ENCODE measurements at places on chromosomes 5 and 9.
A peak's percentile ranks its signal among the peaks of the same experiment; 100 is the strongest.

- no peak for ATAC-seq
These were observed 315.6 kb downstream of the CETN3 start for GRCh38 chr5:90093751-90094485.

DNA sequence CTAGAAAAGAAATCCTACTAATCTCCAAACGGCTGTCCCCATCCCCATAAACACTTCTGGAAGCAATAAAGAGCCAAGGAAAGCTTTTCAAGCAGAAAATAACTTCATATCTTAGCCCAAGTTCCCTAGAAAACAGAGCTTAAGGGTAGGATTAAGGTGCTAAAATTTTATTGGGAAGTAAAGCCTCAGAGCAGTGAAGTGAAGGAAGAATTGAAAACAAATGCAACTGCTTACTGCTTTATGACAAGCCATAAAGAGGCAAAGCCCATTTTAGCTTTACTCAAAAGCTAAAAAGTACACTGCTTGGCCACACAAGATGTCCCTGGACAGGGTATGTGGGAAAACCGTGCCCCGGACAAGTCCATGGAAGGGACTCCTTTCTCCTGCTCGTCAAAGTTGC, 59.7 kb downstream of the APTX start:
- ATAC-seq, result no peak

DNA sequence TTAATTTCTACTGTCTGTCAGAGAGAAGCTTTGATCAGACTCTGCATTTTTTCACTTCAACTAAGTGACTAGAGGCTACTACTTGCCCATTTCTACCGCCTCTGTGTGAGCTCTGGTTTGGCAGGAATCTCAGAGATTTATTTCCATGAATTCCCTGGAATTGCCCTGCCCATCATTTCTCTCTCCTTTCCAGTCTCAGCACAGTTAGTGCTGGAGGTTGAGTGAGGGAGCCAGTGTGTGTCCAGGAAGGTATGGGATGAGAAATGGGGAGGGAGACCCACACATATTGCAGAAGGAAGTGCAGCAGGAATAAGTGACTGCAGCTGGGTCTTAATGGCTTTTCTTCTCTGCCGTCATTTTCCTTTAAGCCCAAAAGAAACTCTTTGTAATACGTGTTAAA, 443.1 kb upstream of the ZNF462 start:
- no peak for ATAC-seq

GRCh38 chr9:32128546-32128945, 255.9 kb upstream of the ACO1 start:
- no peak for ATAC-seq

- ATAC-seq, result no peak
These were observed 172.3 kb upstream of the RFX3 start for GRCh38 chr9:3698076-3698475.

GRCh38 chr5:128480906-128481633, 57.0 kb downstream of the FBN2 start:
- ATAC-seq, result no peak

DNA sequence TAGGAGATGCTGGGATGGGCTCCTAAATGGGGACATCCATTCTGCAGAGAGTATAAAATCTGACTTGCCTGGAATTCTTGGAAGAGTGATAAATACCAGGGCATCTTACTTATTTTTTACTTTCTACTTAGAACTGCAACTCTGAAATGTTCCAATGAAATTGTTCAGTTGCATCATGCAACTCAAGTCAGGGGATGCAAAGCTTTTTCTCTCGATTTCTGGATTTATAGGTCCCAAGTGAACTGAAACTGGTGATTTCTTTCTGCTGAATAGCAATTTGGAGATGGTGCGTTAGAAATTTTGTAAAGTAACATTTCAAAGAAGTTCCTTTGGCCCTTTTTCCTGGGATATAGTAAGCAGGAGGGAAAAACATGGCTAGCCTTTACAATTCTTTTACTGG, 238.4 kb upstream of the CD180 start:
- ATAC-seq, result no peak

DNA sequence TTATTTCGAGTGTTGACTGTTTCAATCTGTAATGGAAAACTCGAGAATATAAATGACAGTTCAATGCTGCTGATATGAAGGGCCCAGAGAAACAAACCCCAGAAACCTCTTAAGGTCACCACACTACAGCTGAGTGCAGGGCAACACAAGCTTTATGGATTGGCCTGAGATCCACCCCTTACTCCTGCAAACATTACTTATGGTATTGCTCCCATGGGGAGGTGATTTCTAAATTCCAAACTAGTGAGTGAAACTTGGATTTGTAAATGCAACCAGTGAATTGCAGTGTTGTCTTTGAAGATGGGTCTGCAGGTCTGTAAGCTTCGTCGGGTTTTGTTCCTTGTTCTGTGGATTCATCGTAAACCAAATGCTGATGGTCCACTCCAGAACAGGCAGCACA, 85.4 kb downstream of the NTRK2 start:
- peak; percentile 43 for ATAC-seq

- no peak for ATAC-seq
These were observed 1.2 kb downstream of the HAVCR1 start for GRCh38 chr5:157057459-157058370.

- no peak for ATAC-seq
These were observed 318.3 kb upstream of the WWC1 start for GRCh38 chr5:167973126-167973525.

DNA sequence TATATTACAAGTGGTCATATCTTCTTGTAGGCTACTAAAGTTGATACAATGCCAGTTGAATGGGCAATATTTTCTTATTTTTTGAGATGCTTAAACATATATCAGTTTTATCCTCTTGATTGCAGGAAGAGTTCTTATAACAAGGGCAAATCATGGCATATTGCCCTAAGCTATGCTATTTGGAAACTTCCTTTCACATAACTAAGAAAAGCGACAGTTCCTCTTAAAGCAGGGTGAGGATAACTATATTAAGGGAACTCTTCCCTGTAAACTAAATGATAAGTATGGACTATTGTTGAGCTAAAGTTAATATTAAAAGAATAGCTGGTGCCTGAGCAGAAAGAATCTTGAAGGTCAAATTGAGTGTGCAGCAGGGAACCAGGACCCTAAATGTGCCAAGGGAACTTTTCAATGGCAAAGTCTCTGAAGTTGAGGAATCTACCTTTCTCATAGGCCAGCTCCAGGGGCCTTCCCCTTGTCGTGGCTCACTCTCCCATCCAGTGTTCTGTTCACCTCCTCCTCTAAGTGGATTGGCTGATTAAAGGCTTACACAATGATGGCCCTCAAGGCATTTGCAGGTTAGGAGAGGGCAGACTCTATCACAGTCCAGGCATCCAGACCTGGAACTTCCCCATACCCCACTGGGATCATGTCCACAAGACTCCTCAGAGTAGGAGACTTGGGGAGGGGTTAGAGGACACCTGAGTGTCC, 26.8 kb downstream of the FYB1 start:
- no peak for ATAC-seq

- no peak for ATAC-seq
These were observed 133.5 kb upstream of the RAPGEF1 start for GRCh38 chr9:131873335-131873734.

DNA sequence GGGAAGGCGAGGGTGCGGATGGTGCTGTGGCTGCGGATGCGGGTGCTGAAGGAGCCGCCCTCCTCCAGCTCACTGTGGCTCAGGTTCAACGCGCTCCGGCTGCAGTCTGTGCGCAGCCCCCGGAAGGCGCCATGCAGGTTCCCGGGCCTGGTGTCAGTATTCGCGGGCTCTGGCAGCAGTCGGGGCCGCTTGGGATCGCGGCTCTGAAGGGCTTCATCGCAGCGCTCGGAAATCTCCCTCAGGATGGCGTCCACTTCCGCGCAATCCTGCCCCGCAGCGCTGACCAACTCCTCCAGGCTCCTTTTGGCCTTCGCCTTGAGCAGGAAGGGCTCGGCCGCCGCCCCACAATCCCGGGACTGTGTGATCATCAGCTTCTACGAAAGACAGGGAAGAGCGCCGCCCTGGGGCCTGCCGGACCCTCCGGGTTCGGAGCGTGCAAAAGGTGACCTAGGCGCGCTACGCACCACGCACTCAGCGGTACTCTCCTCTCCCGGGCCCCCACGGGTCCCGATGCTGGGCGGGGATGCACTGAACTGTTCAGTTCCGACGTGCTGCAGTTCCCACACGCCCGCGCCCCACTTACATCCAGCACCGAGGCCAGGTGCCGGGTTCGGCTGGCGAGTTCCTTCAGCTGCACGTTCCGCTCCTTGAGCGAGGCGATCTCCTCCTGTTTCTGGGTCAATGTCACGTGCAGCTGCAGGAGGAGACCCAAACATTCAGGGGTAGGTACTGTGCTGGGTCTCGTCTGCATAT, 6.5 kb downstream of the MCIDAS start:
- ATAC-seq, result peak; percentile 28

- ATAC-seq, result peak; percentile 52
These were observed 17.3 kb upstream of the BICD2 start for GRCh38 chr9:92781899-92782298.

- ATAC-seq, result no peak
These were observed 29.9 kb upstream of the GNA14 start for GRCh38 chr9:77677957-77678535.

- ATAC-seq, result no peak
These were observed 228.0 kb downstream of the TLE4 start for GRCh38 chr9:79799691-79800335.

DNA sequence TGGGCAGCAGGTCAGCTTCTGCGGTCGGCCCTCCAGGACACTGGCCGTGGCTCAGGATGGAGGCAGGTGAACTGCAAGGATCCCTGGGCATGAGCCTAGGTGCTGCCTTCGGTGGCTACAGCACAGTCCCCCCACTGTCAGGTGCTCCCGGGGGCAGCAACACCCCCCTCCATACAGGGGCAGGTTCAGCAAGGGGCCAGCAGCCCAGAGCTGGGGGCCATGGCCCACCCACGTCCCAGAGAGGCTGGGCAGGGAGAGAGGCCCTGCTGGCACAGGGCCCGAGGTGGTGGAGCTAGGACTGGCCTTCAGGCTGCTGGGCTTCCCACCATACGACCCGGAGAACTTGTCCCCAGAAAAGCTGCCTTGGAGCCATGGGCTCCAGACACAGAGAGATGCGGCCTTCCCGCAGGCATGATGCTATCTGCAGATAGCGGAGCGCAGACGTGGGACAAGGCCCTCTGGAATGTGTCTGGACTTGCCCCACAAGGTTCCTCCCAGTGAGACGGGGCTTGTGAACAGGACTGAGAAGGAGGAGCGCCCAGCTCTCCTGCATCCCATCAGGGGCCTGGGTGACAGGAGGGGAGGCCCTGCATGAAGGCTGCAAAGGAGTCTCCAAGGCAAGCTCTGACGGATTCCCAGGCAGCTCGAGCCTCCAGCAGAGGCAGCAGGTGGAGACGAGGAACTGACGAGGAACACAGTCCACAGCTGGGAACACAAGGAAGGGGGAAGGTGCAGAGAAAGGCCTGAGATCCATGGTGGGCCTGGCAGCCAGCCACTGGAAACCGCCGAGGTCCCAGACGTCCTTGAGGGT, 111.1 kb downstream of the VAV2 start:
- no peak for ATAC-seq

GRCh38 chr5:35773967-35774366, 82.7 kb upstream of the IL7R start:
- peak; percentile 93 for ATAC-seq

GRCh38 chr5:97071101-97071500, 71.3 kb downstream of the LIX1 start:
- ATAC-seq, result no peak

GRCh38 chr5:151156507-151157420, 815 bp downstream of the ANXA6 start:
- ATAC-seq, result peak; percentile 5

GRCh38 chr5:8676695-8677094, 807.7 kb downstream of the MTRR start:
- ATAC-seq, result no peak

- ATAC-seq, result no peak
These were observed 117.5 kb downstream of the MED10 start for GRCh38 chr5:6260846-6261245.

GRCh38 chr5:79864364-79864763, 126.7 kb downstream of the MTX3 start:
- ATAC-seq, result no peak

- no peak for ATAC-seq
These were observed 661.8 kb upstream of the RIOK2 start for GRCh38 chr5:97844797-97845196.

DNA sequence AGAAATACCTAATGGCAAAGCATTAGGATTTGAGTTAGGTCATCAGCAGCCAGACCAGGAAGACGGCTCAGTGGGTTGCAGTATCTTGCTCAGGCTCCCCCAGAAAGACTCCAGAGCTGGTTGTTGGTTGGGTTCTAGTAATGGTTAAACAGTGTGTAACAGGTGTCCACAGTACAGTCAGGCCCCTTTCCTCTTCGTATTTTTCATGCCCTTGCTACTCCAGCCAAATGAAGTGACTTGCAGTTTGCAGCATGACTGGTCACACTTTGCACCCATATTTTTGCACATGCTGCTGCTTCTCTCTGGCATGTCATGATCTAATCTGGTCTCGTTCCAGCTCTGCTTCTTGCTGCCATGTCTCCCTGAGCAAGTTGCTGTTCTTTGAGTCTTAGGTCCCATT, 60.6 kb upstream of the TRPC7 start:
- ATAC-seq, result no peak

- ATAC-seq, result no peak
These were observed 105.5 kb upstream of the CDH12 start for GRCh38 chr5:22958462-22959262.

- ATAC-seq, result no peak
These were observed 11.0 kb downstream of the C1QTNF3 start for GRCh38 chr5:34031966-34032365.

GRCh38 chr5:108380531-108381349, 1.2 kb downstream of the FBXL17 start:
- peak; percentile 16 for ATAC-seq

GRCh38 chr5:158392753-158393152, 533.8 kb upstream of the CLINT1 start:
- no peak for ATAC-seq

- no peak for ATAC-seq
These were observed 10.0 kb upstream of the SLCO4C1 start for GRCh38 chr5:102306121-102306520.

- no peak for ATAC-seq
These were observed 14.2 kb downstream of the SPARC start for GRCh38 chr5:151672516-151672915.

Data from activated T-helper 17 cell treated with anti-CD3 and anti-CD28 coated beads, Interleukin-2, amount 50 U/mL, for 72 hours (primary cell).